ENCODE measurements at places on chromosomes 7 and 10.

- DNase-seq = no peak
These were observed 116.3 kb upstream of the CSTF2T start for GRCh38 chr10:51815723-51816122.

GRCh38 chr7:6315746-6316145, 43.3 kb upstream of the CYTH3 start:
- no peak for DNase-seq

DNA sequence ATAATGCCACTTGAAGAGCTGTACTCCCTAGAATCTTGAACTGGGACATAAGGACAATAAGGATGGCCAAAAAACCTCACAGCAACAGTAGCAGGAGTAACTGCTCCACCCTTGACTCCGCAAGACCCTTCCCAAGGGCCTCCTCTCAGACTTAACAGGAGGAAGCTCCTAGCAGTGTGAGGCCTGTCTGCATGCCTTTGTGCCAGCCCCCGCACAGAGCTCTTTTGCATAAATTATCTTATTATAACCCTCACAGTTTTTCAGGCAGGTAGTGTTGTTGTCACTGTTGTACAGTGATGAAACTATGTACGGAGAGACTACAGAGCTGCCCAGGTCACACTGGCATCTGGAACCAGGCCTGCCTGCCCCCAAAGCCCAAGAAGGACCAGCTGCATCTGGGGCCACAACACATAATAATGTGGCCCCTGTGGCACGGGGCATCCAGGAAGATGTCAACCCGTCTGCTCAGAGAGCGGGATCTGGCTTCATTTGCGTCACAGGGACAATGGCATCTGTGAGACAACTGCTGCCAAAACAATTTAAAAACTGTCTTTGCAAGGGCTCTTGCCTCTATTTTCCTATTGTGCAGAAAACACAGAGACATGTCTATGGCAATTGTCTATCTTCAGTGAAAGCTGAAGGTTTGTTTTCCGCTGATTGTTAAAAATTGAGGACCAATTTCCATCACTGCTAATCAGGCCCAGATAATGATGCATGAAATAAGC, 249.3 kb upstream of the GRB10 start:
- no peak for DNase-seq

DNA sequence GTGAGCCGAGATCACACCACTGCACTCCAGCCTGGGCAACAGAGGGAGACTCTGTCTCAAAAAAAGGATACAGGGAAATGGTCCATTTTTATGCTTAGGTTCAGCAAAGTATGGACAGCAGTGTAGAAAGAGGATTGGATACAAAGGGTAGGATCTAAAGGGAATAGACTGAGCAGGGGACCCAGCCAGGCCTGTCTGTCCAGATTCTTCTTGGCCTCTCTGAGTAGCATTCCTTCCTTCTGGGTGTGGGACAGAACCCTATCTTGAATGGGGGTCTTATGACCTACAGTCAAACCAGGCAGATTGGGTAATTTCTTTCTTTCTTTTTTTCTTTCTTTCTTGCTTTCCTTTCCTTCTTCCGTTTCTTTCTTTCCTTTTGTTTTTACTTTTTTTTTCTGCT, 25.6 kb downstream of the SH2B2 start:
- DNase-seq = no peak

DNA sequence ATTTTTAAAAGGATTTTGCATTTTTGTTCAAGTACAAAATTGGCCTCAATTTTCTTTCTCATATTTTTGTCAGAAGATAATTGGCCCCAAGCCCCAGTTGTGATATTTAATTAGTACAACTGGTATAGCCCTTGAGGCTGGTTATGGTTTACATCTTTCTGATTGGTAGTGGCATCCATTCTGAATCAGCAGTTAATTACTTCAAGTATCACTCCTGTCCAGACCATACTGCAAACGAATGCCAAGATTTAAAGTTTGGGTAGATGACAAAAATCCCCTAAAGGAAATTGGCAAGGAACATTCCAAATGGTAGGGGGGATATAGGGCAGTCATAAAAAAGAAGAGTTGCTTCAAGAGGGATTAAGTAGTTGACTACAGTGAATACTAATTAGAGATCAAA, 23.1 kb downstream of the MYPN start:
- DNase-seq = no peak

Measured in hematopoietic multipotent progenitor cell treated with erythropoietin and hydrocortisone succinate and interleukin-3 and kit ligand, for 4 days (in vitro differentiated cells).